T47D (cell line): ENCODE measurements at places on chromosomes 1 and 21.

DNA sequence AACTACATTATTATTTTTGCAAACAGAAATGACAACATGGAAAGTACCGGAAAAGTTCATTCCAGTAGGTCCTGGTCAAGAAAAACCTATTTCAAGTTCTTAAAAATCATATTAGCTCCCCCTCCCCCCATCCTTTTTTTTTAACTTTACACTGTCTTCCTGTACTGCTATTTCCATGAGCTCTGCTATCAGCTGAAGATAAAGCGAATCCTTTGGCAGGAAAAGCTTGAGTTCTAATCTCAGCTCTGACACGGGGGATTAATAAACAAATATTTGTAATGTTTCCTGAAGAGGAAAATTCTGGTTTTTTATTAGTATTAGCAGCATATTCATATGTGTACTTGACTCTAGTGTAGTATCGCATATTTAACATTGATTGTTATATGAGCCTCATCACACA, 190.7 kb upstream of the ESRRG start:
- DNase-seq: no peak

- no peak for DNase-seq
Observed at GRCh38 chr1:1093610-1093943, 19.5 kb upstream of the RNF223 start.

DNA sequence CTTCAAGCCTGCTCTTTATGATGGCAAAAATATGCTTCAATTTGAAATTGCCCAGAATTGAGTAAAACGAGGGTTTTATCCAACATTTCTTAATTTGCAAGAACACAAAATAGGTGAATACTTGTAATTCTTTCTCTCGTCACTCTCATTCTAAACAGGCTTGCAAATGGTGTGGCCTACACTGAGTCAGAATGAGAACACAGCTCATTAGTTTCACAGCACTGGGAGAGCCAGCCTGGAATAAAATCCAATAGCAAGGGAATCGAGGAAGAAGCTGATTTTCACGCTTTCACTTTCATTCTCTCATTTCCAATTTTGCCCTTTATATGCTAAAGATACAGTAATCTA, 537.5 kb downstream of the LTN1 start:
- no peak for DNase-seq

- peak; percentile 12 for DNase-seq
Observed at GRCh38 chr1:99634971-99635624, 10.8 kb upstream of the PALMD start.

DNA sequence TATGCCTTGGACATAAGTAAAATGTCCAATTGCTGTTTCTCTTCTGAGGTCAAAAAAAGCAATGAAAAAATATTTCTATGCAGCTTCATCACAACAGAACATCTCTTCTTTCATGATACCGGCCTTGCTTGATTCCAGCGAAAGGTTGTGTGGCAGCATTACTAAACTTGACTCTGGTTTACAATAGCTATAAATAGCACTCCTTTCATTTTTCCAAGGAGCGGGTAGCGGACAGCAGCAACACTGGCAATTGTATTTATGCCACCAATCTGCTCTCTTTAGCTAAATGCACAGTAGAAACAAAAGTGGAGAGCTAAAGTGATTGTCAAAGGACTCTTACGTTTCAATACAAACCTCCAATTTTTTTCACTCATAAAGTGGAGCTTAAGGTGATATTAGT, 7.5 kb upstream of the DAB1 start:
- no peak for DNase-seq

GRCh38 chr1:104197516-104197915, 447.8 kb downstream of the AMY1C start:
- no peak for DNase-seq

DNA sequence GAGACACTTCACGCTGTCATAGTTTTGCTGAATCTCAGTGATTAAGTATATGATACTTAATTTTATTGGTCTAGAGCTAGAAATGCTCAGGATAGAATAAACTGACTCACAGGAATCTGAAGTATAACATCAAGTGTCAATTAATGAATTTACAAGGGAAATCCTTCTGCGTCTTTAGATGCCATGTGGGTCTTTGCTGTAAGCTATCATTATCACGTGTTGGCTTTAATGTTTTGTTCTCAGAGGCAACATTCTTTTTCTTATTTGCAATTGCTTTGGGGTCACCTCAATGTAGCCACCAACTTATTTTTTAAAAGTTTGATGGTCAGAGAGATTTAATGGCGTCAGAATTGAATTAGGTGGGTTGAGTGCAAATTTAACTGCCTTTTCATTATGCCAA, 680.1 kb upstream of the PTBP2 start:
- DNase-seq: no peak

DNA sequence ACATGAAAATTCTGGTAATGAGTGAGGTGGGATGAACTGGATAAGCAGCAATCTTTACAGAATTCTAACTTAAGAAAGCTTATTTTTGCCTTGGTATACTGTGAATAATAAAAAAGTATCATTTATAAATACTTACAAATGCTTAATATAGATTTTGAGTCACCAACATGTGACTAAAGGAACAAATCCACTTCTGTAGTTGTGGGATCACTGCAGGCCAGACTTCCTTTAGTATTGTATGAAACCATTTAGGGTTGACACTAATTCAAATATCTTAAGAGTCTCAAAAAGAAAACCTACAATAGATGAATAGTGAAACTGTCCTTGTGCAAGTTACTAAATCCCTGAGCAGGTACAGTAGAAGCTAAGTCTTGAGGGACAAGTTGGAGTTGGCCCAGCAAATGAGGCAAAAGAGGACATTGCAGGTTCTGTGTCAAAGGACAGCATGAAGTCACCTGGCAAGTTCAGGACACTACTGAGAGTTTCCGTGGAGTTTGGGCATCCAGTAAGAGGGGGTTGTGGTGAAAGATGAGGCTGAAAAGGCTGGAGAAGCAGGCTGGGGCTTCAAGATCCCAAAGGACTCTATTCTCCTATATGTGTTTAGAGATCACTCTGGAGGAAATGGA, 5.9 kb upstream of the THEM4 start:
- DNase-seq: no peak

GRCh38 chr1:241548008-241548407, 15.8 kb downstream of the KMO start:
- no peak for DNase-seq

GRCh38 chr1:101175886-101176285, 60.9 kb upstream of the S1PR1 start:
- no peak for DNase-seq

GRCh38 chr1:10106756-10107475, 74.2 kb downstream of the UBE4B start:
- no peak for DNase-seq

- no peak for DNase-seq
Observed at GRCh38 chr1:70427976-70428375, 16.9 kb downstream of the CTH start.

DNA sequence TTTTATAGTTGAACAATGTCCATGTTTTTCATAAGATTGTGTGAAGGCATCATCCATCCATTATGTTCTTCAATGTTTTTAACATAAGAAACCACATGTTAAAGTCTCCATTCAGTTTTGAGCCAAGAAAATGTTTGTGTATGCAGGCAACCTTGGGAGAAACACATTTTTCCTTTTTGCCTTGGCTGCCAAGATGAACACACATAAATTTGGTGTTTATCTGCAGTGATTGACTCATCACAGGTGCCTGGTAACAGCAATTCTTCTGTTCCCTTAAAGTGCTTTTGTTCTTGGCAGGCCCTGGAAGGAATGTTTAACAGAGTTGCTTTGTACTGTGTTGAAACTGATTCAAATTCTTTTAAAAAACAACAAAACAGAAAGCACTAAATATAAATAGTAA, 709.9 kb upstream of the ADGRL4 start:
- DNase-seq: no peak

GRCh38 chr21:43744725-43745124, 25.8 kb downstream of the PDXK start:
- DNase-seq: no peak

GRCh38 chr21:45589686-45590245, 47.5 kb upstream of the SLC19A1 start:
- no peak for DNase-seq

GRCh38 chr1:218525451-218526197, 180.5 kb downstream of the TGFB2 start:
- DNase-seq: no peak

GRCh38 chr1:220810179-220810653, 23.5 kb downstream of the MTARC1 start:
- DNase-seq: peak; percentile 88

- no peak for DNase-seq
Observed at GRCh38 chr1:44808063-44808937, at the start of gene BTBD19. Gene BTBD19 (plus strand): TSS chr1:44808523. CDS start chr1:44808821, 298 bp downstream.

DNA sequence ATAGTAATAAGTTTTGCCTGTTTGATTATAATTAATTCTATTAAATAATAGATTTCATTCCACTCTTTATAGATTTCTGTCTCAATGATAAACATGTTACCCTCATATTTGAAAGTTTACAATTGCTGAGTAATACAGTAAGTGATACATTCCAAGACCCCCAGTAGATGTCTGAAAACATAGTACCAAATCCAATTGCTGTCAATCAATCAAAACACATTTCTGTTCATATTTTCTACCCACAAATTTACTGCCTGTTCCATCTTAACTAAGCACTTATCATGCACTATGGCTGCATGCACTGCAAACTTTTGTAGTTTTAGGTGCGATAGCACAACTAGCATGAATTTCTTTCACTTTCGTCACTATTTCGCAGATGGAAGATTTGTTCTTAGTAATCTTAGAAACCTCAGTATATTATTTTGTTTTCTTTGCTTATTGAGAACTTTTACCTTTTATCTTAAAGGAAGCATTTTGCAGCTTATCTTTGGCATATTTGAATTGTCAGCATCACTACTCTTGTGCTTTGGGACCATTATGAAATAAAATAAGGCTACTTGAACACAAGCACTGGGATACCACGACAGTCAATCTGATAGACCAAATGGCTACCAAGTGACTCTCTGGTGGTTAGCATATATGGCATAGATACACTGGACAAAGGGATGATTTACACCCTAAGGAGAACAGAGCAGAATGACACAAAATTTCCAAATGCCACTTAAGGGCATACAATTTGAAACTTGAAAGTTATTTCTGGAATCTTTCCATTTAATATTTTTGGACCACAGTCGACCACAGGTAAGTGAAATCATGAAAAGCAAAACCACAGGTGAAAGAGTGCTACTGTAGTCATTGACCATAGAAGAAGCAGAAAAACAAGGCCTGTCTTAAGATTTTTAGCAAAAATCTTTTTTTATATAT, 67.6 kb downstream of the RGS13 start:
- DNase-seq: no peak

- DNase-seq: no peak
Observed at GRCh38 chr21:27418346-27418745, 451.5 kb upstream of the ADAMTS5 start.

GRCh38 chr21:43603233-43603626, 56.1 kb downstream of the HSF2BP start:
- DNase-seq: no peak

DNA sequence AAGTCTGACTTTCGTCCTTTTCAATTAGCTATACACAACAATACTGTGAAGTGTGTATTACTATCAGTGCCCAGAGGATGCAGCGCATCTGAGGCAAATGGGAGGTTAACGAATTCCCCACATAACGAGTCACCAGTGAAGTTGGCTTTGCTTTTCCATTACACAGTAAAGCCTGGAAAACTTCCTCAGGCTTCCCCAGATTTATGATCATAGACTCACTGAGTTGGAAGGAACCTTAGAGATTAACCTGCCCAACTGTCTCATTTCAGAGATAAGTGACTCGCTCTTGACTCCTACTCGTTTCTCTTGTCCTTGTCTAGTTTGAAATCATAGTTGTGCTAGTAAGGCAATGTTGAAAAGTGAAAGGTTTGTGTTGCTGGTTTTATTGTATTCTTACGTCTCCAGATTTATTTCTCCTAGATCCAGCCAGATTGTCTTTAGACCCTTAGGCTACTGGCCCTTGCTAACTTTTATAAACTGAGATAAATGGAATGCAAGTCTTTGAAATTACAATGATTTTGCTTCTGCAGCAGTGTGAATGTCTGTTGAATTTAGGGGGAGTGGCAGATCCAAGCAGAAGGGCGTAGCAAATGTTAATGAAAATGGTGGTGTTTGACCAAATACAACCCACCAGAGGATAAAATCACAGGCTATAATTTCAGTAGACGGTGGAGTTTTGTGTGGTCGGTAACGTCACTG, 17.3 kb downstream of the S1PR1 start:
- no peak for DNase-seq

- no peak for DNase-seq
Observed at GRCh38 chr1:116951200-116951935, 41.7 kb downstream of the PTGFRN start.

DNA sequence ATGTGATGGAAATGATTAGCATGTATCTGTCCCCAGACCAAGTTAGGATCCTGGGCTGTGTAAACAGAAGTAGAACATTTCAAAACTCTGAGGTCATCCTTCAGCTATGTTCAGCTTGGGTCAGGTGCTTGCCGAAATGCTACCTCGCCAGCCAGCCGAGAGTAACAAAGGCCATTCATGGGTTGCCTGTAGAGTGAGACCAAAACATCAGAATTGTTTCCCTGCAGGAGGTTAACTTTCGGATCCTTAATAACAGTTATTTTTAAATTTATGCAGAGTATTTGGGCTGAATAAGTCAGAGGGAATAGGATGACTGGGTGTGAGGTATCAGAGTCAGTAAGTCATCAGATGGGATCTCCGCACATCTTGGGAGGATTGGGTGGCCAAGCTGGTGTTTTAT, 35.6 kb downstream of the SMYD2 start:
- DNase-seq: peak; percentile 65

GRCh38 chr1:221039616-221040015, 160.4 kb downstream of the HLX start:
- DNase-seq: no peak

GRCh38 chr1:166920561-166921475, 44.8 kb upstream of the TADA1 start:
- DNase-seq: no peak

GRCh38 chr1:176643536-176643935, 180.6 kb downstream of the PAPPA2 start:
- no peak for DNase-seq

DNA sequence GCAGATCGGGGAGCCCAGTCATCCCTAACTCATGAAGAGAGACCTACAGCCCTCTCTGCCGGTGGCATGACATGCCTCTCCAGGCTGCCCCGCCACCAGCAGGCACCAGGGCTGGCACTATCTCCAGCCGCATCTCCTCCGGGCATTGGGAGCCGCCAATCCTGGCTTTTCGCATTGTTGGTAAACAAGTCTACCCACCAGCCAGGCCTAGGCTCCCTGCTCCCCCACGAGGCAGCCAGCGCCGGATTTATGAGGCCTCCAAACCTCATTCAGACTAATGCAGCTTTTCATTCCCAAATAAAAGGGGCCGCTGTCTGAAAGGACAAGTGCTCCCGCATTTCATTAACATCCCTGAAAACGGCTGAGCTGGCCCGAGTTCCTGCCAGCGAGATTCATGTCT, 3.4 kb upstream of the GRIK3 start:
- DNase-seq: no peak
